ENCODE measurements at places on chromosomes 2 and 18.

GRCh38 chr2:59706729-59707128 lies 846.7 kb downstream of the BCL11A start:
- no peak for DNase-seq

DNA sequence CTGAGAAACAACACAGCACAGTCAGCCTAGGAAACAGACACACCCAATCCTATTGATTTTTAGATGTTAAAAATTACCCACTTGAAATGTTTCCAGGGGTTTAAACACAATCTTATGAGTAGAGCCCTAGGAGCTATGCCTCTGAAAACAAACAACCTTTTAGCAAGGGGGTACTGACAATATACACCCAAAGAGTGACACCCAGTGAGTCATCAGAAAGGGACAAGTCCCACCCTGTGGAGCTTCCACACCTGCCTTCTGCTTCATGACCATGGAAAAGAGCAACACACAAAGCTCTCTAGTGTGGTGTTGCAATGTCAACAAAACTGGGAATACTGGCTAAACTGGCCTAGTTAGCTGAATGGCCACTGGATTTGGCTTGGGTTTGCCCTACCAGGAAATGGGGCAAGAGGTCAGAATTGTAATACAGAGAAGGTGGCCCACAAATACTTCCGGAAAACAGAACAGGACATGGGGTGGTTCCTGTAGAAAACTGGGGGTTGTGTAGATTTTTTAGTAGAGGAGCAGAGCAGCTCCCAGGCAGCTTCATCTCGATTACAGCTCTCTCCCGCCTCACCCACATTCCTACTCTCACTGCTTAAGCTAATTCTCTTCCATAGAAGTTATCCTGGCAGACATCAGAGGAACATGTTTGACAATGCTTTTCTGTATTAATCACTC lies 98.2 kb downstream of the GAREM1 start:
- DNase-seq, result peak; percentile 97

DNA sequence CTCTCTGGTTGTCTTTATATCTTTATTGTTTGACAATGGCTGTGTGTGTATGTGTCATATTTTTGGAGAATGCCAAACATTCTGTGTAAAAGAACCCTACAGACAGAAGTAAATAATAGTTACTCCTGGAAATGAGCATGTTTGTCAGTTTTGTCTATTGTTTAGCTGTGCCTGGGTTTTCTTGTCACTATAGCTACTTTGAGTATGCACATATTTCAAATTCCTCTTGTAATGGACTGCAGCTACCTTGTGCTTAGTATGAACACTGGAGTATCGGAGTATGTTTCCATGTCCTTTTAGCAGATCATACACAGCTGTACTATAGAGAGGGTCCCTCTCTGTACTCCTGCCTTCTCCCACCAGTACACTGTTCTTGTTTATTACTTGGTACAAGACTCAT lies 58.0 kb upstream of the DOCK10 start:
- DNase-seq, result no peak

- no peak for DNase-seq
Measured at GRCh38 chr2:104433657-104434056, 420.3 kb upstream of the POU3F3 start.

GRCh38 chr2:139518321-139518720 lies 738.1 kb upstream of the NXPH2 start:
- no peak for DNase-seq

- DNase-seq, result no peak
Measured at GRCh38 chr18:54184836-54185235, 39.6 kb downstream of the MBD2 start.

- DNase-seq, result no peak
Measured at GRCh38 chr18:44946529-44947113, 265.9 kb downstream of the SETBP1 start.

GRCh38 chr2:4972472-4972871 lies 719.7 kb upstream of the SOX11 start:
- no peak for DNase-seq

DNA sequence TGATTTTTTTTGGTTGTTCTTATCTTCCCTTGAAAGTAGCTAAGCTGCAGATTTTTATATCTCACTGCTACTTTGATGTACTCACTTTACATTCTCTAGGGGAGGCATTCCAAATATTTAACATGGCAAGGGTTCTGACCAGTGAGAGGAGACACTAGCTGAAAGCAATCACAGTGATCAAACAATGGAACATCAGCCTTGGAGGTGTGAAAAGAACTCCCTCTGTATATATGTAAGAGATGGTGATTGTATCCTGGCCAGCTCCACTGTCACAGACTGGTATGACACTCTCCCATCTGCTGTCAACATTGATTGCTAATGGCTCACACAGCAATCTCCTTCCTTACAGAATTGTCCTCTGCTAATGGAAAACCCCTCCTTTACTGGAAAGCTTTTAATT lies 291.7 kb upstream of the CDH19 start:
- DNase-seq, result no peak

GRCh38 chr18:36112302-36112701 lies 16.8 kb downstream of the SLC39A6 start:
- no peak for DNase-seq

- DNase-seq, result no peak
Measured at GRCh38 chr2:182132605-182133004, 147.0 kb downstream of the PPP1R1C start.

DNA sequence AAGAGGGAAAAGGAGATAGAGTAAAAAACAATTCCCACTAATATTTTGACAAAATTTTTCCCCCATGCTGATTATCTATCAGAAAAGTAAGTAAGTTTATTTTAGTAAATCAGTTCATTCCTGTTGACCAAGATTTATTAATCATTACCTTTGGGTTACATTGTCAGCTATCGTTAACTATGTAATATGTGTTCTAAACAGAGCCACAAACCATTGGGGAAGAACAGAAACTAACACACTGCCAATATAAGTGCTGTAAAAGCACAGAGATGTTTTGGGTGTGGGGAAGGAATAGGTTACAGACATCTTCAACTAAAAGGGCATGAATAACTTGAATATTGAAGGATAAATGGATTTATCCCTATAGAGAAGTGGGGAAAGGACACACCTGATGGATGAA lies 42.5 kb upstream of the ACADL start:
- DNase-seq, result no peak

GRCh38 chr2:205017381-205017780 lies 472.1 kb downstream of the PARD3B start:
- no peak for DNase-seq

DNA sequence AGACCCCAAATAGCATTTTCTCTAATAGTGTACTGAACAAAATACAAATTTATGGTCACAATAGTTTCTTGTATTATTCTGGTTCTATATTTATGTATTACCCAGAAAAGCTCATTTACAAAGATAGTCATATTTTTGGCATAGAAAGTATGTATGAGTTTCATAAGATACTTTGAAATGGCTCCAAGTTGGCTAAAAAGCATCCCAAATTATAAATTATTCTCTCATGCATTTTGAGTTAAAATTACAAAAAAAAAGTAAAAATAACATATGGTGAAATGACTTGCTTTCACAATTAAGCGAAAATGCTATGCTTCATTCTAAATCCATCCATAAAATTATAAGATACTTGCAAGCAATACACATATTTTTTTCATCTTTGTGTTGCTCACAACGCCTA lies 530.7 kb downstream of the ZNF804A start:
- no peak for DNase-seq

GRCh38 chr2:96874198-96874831 lies 4.4 kb upstream of the SEMA4C start:
- no peak for DNase-seq

DNA sequence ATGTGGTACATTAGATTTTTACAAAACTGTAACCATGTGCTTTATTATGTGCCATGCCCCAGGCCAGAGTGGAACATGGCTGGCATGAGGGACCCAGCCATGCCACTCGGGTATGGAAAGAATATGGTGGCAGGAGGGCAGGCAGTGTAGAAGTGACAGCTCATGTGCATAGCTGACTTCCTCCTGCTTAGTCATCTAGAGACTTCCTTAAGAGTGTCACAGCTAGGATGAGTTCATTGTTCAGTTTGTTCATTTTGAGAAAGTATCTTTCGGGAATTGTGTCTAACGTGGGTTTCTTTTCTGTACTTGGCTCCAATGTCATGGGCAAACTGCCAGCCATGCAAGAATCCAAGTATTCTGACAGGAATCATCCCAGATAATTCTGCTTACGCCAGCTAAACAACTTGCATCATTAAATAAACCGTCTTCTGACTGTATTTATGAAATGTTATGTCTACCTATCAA lies 94.3 kb upstream of the ITGB6 start:
- DNase-seq, result no peak

DNA sequence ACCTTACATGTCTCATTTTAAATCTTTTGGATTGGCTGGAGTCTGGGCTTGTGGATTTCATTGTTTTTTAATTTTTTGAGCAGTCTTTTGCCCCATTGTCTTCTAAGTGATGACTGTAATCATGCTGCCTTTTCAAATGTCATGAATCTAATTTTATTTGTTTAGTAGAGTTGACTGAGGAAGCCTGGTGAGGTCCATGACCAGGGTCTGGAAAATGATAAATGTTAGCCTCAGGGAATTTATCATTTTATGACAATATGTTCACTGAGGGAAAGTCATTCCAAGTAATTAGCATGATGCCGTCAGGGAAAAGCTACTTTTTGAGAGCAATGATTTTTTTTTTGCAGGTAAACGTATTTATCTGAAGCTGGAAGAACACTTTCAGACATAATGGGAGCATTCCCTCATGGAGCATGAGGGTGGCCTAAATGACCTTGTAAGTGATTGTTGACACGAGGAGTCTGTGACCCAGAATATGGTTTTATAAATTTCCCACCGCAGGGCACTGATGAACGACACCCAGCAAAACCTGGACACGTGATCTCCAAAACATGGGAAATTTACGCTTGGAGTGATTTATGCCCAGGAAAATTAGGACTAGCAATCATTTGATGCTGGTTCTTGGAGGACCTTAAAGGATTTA lies 155.3 kb upstream of the NABP1 start:
- DNase-seq, result no peak

DNA sequence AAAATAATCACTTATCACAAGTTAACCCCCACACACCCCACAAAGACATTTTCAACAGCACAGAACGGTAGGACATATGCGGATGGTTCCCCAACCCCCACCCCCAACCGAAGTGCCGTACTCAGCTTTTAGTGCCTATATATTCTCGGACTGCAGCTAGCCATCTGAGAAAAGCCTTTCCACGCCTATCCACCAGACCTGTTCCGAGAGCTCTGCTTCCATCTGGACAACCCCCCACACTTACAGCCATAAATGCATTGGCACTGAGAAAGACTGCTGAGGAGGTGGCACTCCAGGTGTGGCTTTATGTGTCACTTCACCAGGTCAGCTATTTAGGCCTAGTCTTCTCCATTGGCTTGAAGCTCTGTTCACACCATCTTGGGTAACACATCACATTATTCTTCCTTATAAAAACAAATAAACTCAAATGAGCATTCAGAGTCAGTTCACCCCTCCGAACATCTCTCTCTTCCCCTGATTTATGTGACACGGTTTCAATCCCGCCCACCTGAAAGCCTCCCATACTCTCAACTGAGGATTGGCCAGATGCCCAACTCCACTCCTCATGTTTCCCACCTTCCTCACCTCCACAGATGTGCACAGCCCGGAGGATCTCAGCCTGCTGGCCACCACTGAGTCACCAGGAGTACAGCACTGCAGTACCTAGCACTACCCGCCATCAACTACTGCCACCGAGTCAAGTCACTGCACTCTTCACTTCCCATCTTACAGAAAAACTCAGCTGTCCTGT lies 127.4 kb downstream of the CACNB4 start:
- DNase-seq, result no peak

- no peak for DNase-seq
Measured at GRCh38 chr2:60899892-60900249, 18.5 kb downstream of the REL start.

- no peak for DNase-seq
Measured at GRCh38 chr2:205703471-205704126, 21.3 kb downstream of the NRP2 start.

DNA sequence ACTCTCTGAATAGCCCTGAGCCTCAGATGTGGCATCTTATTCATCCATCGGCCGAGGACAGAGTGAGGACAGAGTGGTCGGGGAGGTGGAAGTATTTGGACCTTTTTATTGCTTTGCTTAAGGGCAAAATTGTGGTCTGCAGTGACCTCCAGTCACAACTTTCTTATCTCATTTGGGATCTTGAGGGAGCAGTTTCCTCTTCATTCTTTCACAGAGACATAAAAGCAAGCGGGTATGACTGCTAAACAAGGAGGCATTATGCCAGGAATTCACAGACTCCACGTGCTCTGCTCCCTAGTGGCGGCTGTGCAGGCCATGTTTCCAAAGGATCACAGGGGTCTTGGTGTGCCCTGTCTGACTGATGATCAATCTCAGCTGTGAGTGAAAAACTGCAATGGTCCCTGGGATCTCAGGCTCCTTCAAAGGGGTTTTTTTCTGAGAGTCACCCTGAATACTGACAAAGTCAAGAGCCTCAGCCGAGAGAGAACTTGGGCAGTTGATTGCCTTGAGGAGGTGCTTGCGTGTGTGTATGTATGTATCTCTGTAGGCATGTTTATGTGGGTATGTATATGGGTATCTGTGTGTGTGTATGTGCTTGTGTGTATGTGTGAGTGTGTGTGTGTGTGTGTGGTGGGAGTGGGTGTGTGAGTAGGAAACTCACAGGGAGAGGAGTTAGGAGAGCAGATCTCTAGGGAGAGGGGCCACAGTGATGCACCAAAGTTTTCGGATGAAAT lies 47.7 kb downstream of the RAPGEF4 start:
- DNase-seq, result no peak

- no peak for DNase-seq
Measured at GRCh38 chr2:223688094-223688835, 86.1 kb upstream of the SCG2 start.

- no peak for DNase-seq
Measured at GRCh38 chr2:66305718-66306117, 129.2 kb upstream of the MEIS1 start.

GRCh38 chr18:62714671-62715435 lies 488 bp upstream of the PHLPP1 start:
- DNase-seq, result peak; percentile 92

DNA sequence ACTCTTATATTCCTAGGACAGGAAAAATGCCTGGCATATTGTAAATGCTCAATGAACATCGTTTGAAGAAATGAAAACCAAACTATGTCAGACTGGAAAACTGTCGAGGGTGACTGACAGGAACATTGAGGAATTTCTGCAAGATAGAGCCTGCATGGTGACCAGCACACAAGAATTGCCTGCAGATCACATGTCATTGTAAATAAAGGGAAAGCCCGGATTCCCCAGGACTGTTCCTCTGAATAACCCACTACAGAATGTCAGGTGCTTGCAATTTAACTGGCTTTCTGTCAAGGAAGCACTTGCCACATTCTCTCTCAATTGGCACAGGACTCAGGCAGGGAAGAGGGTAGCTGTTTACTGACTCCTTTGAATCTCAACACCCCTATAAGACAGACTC lies 129.0 kb upstream of the REG3G start:
- DNase-seq, result no peak

GRCh38 chr2:241037498-241037897 lies 39.1 kb downstream of the SNED1 start:
- DNase-seq, result no peak

GRCh38 chr2:10887476-10887875 lies 24.3 kb upstream of the KCNF1 start:
- no peak for DNase-seq

Data from T47D (cell line).